Hepatic stellate cell (primary cell): ENCODE measurements at places on chromosomes 5 and 9.

GRCh38 chr5:56647099-56647850 is 168.1 kb upstream of the MAP3K1 start:
- DNase-seq = no peak

DNA sequence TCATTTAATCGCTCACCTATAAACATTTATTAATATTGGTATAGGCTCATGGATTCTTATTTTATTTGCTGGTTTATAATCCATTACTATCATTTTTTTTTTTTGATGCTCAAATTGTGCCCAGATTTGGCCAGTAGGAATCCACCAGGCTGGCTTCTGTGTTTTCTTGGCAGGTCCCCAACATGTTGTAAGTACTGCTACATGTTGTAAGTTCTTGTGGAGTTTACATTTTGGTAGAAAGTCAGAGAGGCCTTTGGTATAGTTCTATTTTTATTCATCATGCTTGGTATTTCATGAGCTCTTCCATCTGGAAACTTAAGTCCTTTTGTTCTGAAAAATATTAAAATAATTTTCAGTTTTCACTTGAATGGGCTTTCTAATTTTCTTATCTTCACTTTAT is 47.1 kb downstream of the MAT2B start:
- no peak for DNase-seq

DNA sequence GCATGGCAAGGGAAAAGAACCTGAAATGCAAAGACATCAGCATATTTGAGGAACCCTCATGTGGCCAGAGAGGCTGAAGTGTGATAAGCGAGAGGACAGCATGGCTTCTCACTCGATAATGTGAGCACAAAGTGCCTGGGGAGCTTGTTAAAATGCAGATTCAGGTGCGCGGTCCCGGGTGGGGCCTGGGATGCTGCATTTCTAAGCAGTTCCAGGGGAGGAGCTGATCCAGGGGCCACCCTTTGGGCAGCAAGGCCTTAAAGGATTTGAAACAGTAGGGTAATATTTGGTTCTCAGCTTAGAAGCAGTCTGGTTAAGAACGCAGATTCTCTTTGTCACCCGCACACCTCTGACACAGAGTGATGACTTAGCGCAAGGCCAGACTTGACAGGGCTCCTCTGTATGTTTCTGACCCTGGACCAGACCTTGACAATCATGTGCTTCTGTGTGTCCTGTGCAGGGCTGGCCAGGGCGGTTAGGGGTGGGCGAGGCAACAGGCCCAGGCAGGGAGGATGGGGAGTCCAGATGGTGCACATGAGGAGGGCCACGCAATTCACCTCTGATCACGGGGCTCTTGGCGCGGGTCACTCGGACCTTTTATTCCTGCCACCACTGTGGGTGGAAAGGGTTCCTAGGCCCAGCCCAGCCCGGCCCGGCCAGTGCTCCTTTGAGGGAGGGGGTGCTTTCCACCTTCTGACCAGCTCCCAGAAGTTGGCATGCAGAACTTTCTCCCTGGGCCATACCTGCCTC is 62.8 kb upstream of the TBC1D2 start:
- no peak for DNase-seq

- DNase-seq = peak; percentile 82
These were observed 133.4 kb downstream of the SUSD1 start for GRCh38 chr9:112041536-112042243.
